ENCODE measurements at places on chromosomes 5 and 9.

DNA sequence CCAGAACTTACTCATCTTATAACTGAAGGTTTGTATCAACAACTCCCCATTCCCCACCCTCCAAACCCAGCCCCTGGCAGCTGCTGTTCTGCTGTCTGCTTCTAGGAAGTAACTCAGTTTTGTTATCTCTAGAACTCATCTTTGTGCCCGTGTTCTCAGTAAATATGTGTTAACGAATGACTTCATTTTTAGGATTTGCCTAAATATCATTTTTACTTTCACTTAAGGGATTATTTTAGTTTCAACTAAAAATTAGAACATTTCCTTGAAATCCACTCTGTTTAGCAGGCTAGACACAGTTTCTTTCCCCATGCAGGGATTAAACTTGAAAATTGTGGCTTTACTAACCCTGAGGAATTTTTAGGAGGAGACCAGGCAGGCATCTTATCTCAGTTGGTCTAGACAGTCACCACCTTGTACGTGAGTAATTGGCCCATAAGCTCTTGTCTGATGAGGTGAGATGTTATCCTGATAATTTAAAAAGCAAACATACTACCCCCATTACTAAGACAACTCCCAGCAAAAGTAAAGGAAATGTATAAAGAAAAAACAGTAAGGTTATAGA, 68.2 kb upstream of the TNFAIP8 start:
- DNase-seq, result no peak

- no peak for DNase-seq
These were observed 570.0 kb upstream of the ZNF608 start for GRCh38 chr5:125316391-125316790.

DNA sequence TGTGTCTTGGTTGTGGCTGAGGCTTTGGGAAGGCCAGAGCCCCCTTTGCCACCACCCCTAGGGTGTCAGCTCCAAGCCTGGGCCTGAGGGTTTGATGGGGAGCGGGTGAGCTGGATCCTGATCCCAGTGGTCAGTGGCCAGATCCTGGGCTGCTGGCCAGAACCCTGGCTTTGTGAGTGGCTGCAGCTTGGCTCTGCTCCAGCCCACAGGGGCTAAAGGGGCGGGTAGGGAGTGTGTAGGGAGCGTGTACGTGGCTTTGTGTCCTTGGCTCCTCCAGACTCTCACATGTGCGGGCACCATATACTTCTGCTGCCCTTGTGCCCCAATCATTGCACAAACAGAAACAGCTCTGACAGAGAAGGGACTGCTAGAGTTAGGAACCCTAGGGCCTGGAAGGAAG, 1.2 kb upstream of the IL11RA start:
- DNase-seq, result no peak

DNA sequence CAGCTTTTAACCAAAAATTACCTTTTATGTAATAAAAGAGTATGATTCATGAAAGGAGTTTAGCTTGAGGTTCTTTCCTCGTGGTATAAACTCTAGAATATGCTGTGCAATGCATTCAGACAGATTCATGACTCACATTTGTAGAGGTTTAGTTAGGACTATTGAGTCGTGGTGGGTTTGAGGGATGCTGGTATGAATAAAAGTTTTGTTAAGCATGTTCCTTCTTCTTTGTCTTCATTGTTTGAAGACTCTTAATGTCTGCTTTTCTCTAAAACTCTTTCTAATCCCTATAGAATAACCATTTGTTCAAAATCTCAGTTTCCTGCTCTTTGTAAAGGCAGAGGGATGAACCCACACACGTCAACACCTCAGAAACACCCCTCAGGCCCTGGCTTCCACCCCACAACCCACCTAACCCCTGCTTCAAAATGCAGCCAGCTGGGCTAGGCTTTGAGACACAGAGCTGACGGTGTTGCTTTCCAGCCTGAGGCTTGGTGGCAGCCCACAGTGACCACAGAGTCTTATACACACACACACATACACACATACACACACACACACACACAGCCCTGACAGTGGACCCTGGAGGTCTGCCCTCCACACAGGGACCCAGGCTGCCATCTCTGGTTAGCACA, 69.0 kb upstream of the IRX1 start:
- DNase-seq, result no peak

DNA sequence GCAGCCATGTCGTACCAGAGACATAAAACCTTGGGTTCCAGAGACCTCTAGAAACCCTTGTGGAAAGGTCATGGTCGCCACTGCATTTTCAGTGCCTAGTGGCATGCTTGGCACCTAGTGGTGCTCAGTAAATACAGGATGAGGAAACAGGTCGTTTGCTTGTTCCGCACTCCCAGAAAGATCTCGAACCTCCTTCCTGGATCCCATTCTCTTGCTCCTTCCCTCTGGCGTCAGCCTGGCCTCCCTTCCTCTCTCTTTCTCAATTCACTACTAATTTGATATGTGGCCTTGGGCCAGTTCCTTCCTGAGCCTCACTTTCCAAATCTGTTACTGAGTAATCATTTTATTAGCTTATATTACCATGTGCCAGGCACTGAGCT, 4.4 kb downstream of the NDST1 start:
- DNase-seq, result no peak

DNA sequence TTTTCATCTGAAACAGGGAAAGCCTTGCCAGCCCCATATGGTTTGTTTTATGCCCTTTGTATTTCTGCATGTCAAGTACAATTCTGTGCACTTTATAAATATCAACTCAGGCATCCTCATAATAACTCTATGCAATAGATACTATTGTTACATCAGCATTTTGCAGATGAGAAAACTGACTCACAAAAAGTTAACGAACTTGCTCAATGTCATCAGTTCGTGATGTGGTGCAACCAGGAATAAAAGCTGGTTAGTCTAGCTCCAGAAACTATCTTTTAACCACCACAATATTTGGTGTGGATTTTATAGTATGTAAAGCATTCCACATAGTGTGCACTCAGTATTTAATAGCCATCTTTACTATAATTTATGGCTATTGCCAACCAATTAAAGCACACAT, 134.9 kb downstream of the MRPS30 start:
- DNase-seq, result no peak

- no peak for DNase-seq
These were observed 43.6 kb downstream of the BASP1 start for GRCh38 chr5:17261075-17261474.

- no peak for DNase-seq
These were observed 255.8 kb upstream of the SLC24A2 start for GRCh38 chr9:20044686-20045085.

DNA sequence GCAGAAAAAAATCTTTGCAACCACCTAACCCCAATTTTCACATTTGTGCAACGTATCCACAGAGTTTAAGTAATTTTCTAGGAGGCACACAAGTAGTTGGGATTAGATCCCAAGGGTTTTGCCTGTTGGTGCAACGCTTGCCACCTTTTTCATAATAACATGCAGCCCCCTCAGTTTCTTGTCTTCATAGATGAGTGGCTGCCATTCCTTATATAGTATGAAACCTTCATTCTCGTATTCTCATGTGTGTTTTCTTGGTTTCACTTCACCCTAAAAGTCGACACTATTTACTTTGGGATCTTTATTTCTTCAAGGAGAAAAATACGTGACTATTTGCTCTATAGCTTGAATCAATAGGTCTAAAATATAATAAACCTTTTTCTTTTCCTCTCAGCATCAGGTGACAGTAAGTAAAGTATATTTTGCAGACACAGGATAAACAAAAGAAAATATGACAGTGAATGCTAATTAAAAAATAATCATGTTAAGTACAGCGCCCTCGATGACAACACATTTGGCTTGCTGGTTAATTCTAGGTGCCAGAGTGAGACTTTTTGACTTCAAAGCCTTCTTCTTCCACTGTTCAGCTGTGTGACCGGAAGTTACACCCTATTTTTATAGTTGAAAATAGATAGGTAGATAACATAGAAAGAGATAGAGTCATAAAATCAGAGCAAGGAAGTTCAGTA, 342.8 kb upstream of the CCNG1 start:
- DNase-seq, result no peak

DNA sequence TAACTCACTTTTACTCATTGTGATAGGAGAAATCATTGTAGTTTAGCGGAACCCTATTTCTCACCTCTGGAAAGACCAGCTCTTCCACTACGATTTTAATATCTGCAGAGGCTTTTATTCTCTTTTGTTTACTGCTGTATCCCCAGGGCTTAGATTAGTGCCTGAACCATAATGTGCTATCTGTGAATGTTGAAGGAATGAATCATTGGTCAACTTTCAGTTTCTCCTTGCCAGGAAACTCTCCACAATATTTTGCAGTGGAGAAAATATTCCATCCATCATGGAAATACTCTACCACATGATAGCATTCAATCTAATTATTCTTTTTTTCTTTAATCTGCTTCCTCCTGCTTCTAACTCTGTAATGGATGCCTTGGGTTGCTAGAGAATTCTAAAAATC, 263.5 kb upstream of the PTPRD start:
- DNase-seq, result no peak

DNA sequence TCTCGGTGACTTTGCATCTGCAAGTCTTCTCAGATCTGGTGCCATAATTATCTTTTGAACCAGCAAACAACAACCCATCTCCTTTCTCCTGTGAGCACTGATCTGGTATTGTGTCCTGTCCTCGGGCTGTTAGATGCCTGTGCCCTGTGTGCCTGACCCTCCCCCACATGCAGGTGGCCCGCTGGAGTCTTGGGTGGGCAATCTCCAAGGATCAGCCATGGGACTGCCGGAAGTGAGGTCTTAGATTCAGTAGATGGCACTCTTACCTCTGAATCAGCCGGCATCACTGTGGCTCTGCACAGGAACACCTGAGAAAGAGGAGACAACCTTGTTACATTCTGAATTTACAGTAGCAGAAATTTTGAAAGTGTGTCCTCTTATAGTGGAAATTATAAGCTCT, 172.4 kb downstream of the IRX2 start:
- DNase-seq, result no peak

- no peak for DNase-seq
These were observed 7.9 kb downstream of the MTRR start for GRCh38 chr5:7876867-7877266.

DNA sequence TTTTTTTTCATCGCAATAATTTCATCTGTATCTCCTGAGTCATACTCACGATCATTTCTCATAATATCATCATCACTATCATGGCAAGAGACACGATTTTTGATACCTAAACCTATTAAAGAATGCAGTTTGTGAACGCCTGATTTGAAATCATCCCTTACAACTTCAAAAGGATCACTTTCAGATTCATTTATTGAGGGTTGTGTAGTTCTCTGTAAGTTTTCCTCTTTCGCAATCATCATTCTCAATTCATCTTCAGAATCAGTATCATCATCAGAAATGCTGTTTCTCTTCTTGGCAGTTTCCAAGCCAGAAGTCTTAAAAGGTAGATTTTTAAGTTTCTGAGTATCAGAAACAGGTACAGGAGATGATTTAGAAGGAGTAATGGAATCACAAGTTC, 9.7 kb downstream of the NOL8 start:
- DNase-seq, result no peak

DNA sequence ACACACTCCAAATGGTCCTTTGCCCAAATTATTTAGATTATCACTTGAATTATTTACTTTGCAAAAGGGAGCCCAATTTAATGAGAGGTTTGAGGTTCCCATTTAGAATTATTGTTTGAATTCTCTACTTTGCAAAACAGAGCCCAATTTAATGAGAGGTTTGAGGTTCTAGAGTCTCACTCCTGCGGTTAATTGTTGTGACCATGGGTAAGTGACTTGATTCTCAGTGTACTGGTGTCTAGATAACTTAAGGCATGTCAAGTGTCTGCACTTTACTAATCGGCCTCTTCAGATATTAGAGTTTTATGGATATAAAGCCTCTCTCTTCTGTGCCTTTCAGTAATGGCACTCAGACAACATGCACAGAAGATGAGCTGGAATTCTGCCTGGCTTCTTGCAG, 67.5 kb downstream of the YIPF5 start:
- DNase-seq, result no peak

- no peak for DNase-seq
These were observed 138.8 kb downstream of the PCSK1 start for GRCh38 chr5:96293966-96294883.

DNA sequence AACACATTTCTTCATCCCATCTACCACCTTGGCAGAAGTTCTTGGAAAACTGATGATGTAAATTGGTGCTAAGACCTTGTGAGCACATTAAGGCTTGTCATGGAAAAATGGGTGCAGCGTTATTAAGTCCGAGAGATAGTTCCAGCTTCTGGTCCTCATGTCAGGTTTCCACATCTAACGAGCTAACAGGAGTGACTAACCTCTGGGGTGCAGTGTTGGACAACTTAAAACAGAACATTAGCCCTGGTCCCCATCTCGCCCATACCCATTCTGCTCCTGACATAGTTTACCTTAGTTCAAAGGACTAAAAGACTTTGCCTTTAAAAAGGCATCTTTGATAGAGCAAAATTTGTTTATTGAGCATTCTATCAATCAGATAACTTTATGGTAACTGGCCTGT, 128.0 kb downstream of the SLC1A3 start:
- DNase-seq, result no peak

- no peak for DNase-seq
These were observed 492.5 kb downstream of the MAT2B start for GRCh38 chr5:163997965-163998364.

GRCh38 chr9:128208386-128208785, 5.2 kb downstream of the DNM1 start:
- DNase-seq, result no peak

GRCh38 chr9:17519761-17520160, 59.1 kb upstream of the SH3GL2 start:
- DNase-seq, result no peak

- no peak for DNase-seq
These were observed 7.2 kb downstream of the INSL6 start for GRCh38 chr9:5178126-5178805.

GRCh38 chr9:112777914-112778313, 27.4 kb downstream of the SNX30 start:
- DNase-seq, result no peak

- no peak for DNase-seq
These were observed 18.4 kb upstream of the ERGIC1 start for GRCh38 chr5:172815631-172816030.

DNA sequence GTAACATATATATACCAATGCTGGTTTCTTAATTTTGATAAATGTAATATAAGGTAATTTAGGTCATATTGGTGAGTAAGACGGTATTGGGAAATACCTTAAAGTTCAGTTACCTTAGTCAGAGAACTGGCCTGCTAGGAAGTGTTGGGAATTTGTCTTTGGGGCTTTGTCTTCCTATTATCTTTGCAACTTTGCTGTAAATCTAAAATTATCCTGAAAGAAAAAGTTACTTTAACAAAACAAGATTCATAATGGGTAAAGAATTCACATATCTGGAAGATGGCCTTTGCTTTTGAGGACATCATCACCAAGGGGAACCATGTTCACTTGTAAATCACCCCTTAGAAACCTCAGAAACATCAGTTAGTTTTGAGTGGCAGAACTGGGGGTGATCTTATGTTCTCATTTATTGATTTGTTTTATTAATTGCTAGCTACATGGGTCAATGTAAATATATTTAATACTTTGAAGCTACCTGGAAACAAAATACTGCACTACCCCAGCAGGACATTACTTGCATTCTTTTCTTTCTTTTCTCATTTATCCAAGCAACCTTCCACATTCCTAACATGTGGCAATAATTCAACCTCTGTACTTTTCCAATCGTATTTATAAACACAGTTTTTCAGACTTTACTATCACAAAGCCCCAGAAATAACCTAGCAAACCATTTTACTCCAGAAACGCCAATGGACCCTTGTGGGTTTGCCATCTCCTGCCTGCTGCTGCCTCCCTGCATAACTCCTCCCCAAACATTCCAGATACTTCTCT, 41.4 kb downstream of the GLIS3 start:
- DNase-seq, result no peak
